ENCODE measurements at places on chromosomes 6 and 20. TPM values are rescaled to one million over a fixed set of nuclear protein-coding genes. Genes with fewer than 3 reads are reported as not detected.
A peak's percentile ranks its signal among the peaks of the same experiment; 100 is the strongest.

DNA sequence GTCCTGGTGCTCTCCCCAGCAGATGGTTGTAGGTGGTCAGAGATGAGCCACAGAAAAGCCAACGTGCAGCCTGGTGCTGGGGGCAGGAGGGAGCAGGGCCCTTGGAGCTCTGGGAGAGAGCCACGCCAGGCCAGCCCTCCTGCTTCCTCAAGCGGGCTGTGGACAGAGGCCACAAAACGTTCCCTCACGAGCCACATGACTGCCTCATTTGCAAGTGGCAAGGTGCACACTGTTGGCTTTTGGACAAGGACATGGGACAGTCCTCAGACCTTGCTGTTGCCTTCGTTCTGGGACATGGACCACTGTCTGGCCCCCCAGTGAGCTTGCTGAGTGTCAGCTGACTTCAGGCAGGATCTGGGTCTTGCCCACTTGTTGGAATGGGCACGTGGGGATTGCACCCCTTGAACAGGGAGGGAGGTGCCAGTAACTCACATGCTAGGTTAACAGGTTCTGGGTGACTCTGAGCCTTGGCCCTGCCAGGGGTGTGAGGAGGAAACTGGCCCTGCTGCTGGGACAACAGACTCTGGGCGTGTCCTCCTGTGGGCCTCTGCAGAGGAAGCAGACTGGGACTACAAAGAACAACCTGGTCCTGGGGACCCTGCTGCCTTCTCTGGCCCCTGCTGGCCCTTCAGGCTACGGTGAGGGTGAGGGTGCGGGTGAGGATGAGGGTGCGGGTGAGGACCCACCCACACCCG, 2.6 kb downstream of the SLCO4A1 start:
- no peak for DNase-seq

DNA sequence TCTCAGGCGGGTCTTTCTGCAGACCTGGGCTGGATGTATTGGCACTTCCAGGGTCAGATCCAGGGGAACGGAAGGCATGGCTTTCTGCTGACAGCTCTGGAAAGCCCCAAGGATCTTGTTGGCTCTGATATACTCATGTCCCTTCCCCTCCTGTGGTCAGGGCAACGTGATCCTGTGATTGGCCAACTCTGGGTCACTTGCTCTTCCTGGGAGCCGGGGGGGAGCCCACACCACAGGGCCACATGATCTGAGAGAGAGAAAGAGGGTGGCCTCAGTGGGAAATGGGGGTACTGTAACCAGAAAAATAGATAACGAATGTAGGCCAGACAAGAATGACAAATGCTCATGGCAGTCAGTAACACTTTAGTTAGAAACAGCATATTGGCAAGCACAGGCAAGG, 223.0 kb downstream of the NFATC2 start:
- no peak for DNase-seq

GRCh38 chr20:36318166-36318565, 12.0 kb downstream of the DLGAP4 start:
- DNase-seq: no peak

The TFAP2B gene
- total RNA-seq: 9.0 TPM

GRCh38 chr6:70622461-70622860, 45.2 kb upstream of the SMAP1 start:
- DNase-seq: no peak

DNA sequence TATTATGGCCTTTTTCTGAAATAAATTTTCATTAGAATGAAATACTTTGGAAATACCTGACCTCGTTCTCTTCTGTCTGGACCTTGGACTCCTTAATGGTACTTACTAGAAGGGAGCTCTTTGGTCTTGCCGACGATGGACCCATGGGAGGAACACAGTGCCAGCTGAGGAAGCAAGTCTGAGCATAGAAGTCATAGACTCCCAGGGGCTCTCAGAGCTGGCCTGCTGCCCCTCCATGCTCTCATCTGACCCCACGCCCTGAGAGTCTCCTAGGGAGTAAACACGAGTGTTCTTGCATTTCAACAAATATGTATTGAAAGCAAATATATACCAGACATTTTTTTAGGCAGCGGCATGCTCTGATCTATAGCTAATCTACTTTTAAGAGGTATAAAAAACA, 87.8 kb downstream of the PLEKHG1 start:
- no peak for DNase-seq

DNA sequence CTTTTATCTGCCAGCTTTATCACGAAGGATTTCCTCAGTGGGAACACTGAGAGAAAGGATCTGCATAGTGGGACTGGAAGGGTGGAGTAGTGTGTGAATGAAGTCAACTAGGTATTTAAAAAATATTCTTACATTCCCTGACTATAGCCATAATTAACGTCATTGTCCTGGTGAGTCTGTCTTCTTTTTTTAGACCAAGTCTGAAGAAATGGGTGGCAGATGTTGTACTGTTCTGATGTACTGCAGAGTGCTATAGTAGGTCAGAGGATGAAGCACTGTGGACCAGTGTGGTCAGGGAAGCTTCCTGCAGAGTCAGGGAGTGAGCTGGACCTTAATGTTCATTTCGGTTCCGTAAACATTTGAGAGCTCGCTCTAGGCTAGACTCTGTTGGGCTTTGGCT, 11.9 kb downstream of the TULP4 start:
- DNase-seq: no peak

DNA sequence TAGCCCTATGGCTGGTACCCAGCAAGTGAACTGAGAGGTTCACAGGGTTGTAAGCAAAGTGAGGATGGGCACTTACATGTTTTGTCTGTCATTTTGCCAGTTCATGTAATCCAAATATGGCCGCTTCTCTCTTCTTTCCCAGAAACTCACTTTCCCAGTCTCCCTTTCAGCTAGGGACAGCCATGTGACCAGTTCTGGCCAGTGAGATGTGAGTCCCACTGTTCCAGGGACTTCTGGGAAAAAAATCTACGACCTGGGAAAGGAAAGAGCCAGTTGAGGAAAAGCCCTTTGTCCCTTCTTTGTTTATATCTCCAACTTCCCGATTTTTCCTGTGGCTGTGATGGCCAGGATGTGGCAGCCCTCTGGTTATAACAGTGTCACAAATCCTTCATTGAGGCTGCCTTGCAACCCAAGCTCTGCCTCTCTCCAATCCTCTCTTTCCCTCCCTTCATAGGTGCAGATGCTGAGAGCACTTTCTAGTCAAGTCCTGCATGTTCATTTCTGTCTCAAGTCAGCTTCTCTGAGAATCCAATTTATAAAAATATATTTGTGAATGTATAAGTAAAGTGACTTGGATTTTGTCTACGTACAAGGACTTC, 148.6 kb upstream of the ZFP64 start:
- DNase-seq: no peak

- no peak for DNase-seq
Measured at GRCh38 chr6:158230967-158231550, 62.9 kb downstream of the GTF2H5 start.

The TRIM40 gene
- not detected for total RNA-seq

DNA sequence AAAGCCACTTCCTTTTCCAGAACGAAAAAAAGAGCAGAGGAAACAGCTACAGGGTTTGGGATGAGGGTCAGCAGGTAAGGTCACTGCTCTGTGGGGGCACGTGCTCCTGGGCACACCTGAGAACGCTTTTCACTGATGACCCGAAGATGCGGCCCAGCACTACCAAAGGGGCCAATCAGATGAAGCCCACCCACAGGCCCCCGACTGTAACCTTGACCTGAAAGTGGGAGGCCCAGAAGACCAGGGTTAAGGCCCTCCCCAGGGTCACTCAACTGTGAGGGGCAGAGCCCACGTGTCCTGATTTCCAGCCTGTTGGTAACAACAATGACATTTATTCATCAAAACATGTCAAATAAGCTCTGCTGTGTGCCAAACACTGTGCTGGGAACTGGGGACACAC, 108.0 kb downstream of the BMP7 start:
- no peak for DNase-seq

DNA sequence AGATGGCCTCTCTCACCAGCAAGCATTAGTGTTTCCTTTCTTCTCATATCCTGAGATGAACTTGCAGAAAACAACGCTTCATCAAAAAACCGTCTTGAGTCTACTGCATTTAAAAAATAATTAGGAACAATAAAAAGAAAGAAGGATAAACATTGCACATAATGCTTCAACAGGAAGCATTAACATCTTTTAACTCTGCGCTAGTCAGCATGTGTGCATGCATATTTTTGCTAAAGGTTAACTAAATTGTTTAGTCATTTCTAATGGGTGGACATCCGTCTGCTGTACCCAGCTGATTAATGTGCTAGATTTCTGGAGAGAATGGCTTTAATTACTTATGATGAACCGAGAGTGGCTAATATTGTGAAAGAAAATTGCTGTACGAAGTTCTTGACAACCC, 349.3 kb downstream of the SOX4 start:
- DNase-seq: no peak

- no peak for DNase-seq
Measured at GRCh38 chr20:35586751-35587425, 28.7 kb upstream of the SPAG4 start.

The ADIG gene
- not detected for total RNA-seq

GRCh38 chr6:139108378-139108777, 26.5 kb upstream of the HECA start:
- no peak for DNase-seq

The TAGAP gene
- 1.2 TPM for total RNA-seq

DNA sequence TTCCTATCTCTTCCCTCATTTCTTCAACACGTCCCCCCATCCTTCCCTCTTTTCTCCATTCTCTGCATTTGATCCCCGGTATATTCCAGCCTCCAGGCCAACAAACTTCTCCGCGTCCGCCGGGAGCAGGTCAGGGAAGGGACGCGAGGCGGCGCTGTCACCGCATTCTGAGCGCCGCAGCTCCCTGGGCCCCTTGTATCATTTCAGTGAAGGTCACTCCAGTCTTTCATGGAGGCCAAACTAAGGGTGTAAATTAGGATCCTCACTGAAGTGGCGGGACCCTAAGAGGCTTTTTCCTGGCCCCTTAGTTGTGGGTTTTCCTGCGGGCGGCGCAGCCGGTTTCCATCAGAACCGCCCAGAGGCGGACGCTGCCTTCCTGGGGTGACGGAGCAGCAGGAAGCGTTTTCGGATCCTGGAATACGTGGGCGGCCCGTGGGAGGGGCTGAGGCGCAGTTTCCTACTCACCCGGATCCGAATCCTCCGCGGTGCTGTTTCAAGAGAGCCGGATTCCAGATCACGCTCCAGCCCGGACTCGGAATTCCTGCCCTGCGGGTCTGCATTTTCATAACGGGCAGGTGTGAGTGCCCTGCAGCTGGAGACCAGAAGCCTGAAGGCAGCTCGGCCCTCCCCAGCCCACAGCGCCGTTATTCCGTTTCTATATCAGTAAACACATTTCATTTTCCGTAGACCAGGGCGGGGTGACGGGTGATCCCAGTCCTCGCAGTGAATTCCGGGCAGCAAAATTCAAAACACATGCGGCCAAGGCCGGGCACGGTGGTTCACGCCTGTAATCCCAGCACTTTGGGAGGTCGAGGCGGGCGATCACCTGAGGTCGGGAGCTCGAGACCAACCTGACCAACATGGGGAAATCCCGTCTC, 3.6 kb upstream of the MICA start:
- peak; percentile 96 for DNase-seq

The KIAA1755 gene
- 1.2 TPM for total RNA-seq
